ENCODE measurements at places on chromosomes 5 and 9.
A peak's percentile ranks its signal among the peaks of the same experiment; 100 is the strongest.

DNA sequence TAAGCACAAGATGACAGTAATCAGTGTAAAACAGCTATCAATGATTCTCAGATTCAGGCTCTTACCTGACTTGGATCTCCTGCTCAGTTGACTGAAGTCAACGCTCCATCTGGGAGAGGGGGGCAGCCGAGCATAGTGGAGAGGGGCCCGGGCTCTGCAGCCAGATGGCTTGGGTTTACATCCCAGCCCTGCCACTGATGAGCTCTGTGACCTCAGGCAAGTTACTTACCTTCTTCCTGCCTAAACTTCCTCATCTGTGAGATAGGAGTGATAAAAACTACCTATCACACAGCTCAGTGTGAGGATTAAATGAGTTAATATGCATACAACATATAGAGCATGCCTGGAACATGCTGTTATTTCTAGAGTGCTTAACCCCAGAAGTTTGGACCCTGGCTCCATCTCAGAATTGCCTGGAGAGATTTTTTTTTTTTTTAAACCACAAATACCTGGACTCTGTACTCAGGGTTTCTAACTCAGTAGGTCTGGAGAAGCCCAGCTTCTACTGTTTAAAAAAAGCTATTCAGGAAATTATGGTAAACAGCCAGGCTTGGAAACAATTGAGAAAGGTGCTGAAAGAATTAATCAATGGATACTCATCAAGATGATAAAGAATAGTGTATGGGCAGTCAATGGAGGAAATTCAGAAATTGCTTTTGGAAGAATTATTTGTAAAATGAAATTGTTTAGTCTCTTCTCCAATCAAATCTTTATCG is 72.2 kb downstream of the ANKRD55 start:
- DNase-seq: no peak

GRCh38 chr5:157533011-157533481 is 42.5 kb downstream of the ADAM19 start:
- DNase-seq: no peak

DNA sequence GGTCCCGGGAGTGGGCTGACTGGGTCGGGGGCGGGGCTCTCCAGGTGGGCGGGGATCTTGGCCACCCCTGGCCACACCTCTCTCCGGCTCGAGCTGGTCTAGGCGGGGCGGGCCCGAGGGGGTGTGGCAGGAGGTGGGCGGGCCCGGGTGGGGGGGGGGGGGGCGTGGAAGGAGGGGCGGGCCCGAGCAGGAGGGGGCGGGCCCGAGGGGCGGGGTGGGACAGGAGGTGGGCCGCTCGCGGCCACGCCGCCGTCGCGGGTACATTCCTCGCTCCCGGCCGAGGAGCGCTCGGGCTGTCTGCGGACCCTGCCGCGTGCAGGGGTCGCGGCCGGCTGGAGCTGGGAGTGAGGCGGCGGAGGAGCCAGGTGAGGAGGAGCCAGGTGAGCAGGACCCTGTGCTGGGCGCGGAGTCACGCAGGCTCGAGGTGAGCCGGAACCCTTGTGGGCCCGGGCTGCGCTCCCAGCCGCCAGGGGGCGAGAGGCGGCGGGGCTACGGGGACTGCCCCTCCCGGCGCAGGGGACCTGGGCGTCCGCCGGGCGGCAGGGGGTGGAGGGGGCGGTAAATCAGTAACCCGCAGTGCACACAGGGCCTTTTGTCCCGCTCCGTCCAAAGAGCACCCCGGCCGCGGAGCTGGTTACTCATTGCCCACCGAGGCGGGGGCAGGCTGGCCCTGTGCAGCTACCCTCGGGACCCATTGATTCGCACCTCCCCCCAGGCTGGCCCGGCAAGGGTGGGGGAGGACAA is at the start of gene FGFR4:
FGFR4 (plus strand) TSS at position 262 of the 744 bp plus-strand sequence. CDS start 2,688 bp downstream, outside the sequence.
- DNase-seq: peak; percentile 63

- no peak for DNase-seq
Measured at GRCh38 chr9:120710110-120710981, 3.9 kb downstream of the MEGF9 start.

DNA sequence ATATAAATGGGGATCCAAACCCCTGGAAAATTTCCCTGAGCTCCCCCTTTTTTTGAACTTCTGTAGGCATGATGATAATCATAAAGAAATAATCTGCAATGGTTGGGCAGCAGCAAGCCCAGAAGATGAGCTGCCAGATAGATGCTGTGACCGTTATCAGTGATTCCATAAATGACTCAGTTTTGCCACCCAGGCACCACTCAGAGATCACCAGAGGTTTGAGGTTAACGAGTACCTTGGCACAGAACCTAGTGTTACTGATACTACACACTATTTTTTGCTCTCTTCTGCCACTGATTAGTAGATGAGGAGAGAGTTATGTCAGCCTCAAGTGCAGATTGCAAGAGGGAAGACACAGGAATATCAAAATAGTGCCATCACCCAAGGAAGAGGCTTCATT is 199.3 kb upstream of the PTGER4 start:
- DNase-seq: no peak

- no peak for DNase-seq
Measured at GRCh38 chr9:130740218-130741023, 46.8 kb downstream of the EXOSC2 start.

Measured in fibroblast of skin of right quadriceps (primary cell).